ENCODE measurements at places on chromosomes 11 and 22.

DNA sequence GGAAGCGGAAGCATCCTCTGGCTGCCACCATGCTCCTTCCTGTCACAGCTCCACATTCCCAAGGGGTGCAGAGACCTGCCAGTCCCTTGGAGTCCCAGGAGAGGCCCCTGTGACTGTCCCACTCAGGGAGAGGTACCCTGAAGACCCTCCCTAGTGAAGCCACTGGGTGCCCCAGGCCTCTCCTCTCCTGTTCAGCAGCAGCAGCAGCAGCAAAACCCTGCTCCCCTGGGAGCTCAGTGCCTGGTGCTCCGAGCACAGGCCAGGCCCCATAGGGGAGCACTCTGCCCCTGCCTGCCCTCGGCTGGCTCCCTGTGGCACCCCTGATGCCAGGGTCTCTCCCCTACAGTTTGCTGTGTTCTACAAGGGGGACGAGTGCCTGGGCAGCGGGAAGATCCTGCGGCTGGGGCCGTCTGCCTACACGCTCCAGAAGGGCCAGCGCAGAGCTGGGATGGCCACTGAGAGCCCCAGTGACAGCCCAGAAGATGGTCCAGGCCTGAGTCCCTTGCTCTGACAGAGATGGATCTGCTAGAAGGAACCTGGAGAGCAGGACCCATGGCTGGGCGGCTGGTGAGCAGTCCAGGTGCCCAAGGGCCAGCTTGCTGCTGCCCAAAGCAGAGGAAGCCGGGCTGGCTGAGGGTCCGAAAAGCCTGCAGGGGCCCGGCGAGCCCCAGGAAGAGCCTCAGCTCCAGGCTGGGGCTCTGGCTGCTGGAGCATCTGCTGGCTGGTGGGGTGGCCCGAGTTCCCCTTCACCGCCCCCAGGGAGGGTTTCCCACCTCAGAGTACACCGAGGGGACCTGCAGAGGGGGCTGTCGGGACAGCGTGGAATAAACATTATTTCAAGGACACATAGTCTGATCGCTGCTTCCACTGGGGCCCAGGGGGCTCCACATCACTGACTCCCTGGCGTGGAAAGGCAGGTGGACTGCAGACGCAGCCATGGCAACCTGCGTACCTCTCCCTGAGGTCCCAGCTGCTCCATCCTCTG is 21.3 kb downstream of the TRMU start:
- DNase-seq: no peak

GRCh38 chr11:33040033-33040861 is 875 bp downstream of the TCP11L1 start:
- peak; percentile 22 for DNase-seq

DNA sequence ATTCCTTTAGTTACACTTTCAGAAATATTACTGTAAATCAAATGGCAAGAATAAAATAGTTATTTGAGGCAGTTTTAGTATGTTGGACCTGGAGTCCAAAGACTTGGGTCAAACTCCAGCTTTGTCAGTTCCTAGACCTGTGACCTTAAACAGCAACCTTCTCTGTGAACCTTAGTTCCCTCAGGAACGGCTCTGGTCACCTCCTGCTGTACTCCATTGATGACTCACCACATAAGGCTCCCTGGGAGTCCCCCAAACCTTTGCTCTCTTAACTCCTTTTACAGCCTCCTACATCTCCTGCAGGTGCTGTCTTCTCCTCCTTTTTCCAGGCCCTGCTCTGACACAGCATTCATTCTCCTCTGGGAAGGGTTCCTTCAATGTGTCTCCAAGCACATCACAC is 29.1 kb downstream of the LIMK2 start:
- no peak for DNase-seq

DNA sequence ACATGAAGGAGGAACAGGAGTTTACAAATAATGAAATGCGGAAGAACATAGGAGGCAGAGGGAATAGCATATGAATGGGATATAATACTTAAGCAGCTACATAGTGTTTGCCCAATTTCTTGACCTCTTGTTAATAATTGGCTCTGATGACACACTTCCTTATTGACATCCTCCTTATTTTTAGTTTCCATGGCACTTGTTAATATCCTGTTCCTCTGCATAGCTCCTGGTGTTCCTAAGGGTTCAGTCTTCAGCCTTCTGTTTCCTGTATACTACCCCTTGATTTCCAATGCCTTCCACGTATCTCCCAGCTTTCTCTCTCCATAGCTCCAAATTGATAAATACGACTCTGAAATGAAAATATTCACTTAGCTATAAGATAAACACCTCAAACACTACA is 663.8 kb upstream of the API5 start:
- DNase-seq: no peak

- no peak for DNase-seq
These were observed 1.5 kb upstream of the JAML start for GRCh38 chr11:118226296-118226695.

GRCh38 chr11:12219757-12220156 is 109.4 kb downstream of the MICAL2 start:
- DNase-seq: no peak

GRCh38 chr22:48553119-48553518 is 1274.6 kb downstream of the BRD1 start:
- no peak for DNase-seq

GRCh38 chr22:17407643-17408042 is 38.4 kb downstream of the CECR2 start:
- no peak for DNase-seq

GRCh38 chr11:118606157-118606843 is 1.1 kb upstream of the PHLDB1 start:
- DNase-seq: no peak

DNA sequence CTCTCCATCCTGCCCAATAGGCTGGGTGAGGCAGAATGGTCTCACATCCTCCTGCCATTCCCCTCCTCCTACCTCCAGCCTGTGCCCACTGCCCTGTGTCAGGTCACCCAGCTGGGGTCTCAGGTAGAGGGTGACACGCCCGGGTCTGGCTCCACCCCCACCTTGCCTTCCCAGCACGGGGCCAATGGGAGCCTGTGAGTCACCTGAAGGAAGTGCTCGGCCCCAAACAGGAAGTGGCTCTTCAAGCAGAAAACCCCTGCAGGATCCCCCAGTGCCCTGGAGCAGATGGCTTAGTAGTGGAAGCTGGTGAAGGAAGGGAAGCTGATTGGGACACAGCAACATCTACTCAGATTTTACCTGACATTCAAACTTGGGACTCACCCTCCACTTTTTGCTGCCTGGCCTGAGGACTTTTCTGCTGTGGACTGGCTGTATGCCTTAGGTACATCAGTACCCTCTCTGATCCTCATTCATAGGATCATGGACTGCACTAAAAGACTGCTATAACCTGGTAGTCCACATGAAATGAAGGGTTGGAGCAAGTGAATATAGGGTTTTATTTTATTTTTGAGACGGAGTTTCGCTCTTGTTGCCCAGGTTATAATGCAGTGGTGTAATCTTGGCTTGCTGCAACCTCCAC is 33.4 kb downstream of the GDPD5 start:
- peak; percentile 45 for DNase-seq

DNA sequence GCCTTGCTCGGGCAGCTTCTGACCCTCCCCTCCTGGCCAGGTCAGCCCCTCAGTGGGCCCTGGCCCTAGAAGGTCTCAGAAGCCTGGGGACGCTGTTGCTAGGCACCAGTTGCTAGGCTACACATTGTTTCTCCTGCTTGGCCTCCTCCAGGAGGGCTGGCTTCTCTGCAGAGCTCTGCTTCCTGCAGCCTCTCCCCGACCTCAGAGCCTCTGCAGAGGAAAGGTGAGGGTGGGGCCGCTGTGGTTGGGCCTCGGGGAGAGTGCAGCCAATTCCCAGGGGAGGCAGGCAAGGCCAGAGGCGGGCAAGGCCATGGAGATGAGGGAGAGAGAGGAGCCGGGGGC is 27.6 kb upstream of the LRRC10B start:
- peak; percentile 90 for DNase-seq

DNA sequence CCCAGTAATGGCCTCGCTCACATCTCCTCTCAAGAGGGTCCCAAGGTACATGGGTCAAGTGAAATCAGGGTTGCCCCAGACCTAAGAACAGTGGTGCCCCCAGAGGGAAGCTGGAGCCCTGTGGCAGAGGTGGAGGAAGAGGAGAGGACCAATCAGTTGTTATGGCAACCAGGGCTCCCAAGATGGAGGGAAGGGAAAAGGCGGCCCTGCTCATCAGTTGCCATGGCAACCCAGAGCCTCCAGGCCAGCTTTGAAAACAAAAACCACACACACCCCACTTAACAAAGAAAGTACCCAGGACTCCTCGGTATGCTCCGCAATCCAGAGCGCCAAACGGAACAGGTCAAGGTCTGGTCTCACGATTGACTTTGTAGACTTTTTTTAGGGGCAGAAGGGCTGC is 53.5 kb upstream of the SLC35C1 start:
- no peak for DNase-seq

DNA sequence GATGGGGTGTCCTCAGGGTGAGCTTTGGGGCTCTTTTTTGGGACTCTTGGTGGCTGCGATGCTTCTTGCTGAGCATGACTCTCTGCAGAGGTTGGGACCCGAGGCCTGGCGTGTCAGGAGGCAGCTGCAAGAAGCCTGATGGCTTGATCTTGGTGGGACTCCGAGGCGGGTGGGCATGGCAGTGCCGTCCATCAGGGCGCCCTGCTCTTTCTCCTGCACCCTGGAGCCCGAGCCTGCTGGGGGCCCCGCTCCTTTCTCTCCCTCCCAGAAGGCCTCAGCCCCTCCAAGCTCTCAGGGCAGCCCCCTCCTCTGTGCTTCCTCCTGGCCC is 432.7 kb downstream of the TBC1D22A start:
- DNase-seq: no peak

DNA sequence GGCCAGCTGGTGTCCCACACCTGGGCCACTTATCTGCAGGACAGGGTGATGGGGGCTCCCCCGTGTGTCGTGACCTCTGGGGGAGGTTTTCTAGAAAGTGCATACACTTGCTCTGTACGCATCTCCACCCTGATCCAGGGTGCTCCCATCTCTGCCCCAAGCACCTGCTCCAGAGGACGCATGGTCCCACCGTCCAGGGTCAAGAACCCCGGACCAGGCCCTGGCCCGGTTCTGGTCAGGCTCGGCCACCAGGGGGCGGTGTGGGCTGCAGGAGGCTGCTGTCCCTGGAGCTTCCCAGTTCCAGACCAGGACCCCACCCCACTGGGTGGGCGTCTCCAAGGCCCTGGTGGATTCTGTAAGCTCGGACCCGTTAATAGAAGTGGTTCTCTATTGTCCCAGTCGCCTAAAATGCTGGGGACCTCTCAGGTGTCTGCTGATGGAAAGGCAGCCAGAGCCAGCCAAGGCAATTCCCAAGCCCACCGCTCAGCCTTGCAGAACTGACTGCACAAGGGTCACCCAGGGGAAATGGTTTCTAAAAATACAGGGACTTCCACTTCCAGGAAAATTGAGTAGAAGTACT is 34.7 kb upstream of the SEPTIN5 start:
- no peak for DNase-seq

DNA sequence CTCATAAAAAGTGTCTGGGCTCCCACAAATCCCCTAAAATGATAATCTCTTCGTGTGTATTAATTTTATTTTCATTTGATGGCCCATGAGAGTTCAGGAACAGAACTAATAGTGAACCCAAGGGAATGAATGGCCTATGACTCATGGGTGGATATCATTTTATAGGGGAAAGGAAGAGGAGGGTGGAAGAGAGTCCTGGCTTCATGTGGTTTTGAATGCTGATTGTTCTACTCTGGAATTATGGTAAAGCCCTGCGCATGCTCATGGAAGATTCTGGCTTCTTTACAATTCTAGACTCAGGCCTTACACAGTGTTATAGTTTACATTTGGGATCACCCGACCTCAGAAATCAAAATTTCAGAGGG is 35.2 kb downstream of the MAML2 start:
- DNase-seq: peak; percentile 43

DNA sequence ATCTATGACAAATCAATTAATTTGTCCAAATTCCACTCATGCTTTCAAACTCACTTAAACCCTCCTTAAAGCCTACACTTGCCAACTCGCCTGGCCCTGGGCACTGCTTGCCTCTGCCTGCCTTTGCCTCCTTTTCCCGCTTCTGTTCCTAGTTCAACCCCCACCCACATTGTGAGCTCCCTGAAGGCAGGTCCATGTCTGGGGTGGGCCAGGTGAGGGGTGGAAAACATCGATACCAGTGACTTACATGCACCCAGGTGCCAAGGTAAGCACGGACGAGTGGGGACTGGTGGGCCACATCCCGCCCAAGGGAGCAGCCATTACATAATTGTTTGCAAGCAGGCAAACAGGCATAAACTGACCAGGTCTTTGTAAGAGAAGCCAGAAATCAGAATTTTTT is 146.2 kb downstream of the ST3GAL4 start:
- no peak for DNase-seq

- DNase-seq: no peak
These were observed 86.3 kb upstream of the BLID start for GRCh38 chr11:122202161-122202950.

DNA sequence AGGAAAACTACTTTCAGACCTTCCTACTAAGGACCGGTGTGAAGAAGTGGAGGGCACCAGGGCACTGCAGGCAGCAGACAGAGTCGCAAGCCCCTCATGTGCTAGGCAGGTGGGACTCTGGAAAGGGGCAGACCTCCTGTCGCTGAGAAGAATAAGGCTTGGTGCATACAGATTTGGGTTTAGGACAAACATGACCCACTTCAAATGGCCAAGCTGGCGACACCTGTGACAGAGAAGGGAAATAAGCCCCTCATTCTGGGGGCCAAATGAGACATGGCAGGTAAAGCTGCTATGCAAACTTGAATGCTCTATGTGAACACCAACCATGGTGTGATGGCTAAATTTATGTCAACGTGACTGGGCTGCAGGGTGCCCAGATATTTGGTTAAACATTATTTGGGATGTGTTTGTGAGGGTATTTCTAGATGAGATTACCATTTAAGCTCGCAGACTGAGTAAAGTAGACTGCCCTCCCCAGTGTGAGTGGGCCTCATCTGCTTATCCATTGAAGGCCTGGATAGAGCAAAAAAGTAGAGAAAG is 112.4 kb upstream of the PITPNB start:
- DNase-seq: no peak

- DNase-seq: no peak
These were observed 831 bp downstream of the CD44 start for GRCh38 chr11:35139722-35140282.

- DNase-seq: no peak
These were observed 4.4 kb downstream of the ZDHHC8 start for GRCh38 chr22:20135806-20136602.

DNA sequence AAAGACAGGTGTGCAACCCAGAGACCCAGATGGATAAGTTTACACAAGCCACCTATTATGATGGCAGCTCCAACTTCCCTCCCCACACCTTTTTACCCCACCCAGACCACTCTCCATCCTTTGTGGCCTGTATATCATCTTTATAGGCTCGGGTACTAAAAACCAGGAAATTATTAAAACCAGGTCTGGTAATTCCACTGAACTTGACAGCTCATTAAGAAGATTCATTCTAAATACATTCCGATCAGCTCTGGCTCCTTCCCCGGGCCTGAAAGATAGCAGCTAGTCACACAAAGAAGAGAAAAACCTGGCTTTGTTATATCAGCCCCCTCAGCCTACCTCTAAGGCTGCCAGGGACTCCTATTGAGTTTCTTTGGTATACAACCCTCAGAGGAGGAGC is 67.9 kb upstream of the API5 start:
- DNase-seq: peak; percentile 19

GRCh38 chr11:63558459-63559157 is 4.6 kb downstream of the PLAAT2 start:
- DNase-seq: no peak
